Body of pancreas (tissue), 4 donors: ENCODE measurements at places on chromosomes 5 and 9.

DNA sequence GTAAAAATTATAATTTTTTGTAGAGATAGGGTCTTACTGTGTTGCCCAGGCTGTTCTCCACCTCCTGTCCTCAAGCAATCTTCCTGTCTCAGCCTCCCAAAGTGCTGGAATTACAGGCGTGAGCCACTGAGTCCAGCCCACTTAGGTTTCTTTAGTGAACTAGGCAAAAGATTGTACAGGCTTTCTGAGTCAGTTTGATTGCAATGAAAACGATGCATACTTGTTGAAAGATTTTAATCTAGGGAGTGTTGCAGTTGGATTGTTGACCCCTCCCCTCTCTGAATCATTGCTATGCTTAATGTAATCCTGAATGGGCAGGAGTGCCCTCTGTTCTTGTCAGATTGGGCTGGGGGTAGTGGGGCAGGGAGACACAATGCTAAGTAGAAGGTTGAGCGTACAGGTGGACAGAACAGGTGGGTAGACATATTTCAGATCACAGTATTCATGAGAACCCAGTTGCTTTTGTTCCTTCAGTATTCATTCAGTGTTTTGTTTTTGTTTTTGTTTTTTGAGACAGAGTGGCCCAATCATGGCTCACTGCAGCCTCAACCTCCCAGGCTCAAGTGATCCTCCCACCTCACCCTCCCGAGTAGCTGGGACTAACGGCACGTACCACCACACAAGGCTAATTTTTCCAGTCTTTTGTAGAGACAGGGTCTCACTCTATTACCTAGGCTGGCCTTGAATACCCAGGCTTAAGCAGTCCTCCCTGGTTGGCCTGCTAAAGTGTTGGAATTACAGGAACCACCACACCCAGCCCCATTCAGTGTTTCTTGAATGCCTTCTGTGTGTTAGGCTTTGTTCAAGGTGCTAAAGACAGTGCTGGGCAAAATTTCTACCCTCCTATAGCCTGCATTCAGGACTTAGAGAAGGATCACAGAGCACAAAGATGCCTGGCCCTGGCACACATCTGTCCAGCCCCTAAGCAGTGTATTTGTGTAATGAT lies 70.1 kb downstream of the KIAA1958 start:
- no peak for DNase-seq
- H3K27ac ChIP-seq = peak overlapping the region; percentile 39
- no peaks in the 10 kb centered on the region for H3K27me3 ChIP-seq
- H3K4me3 ChIP-seq = no peak overlapping the region
- no peaks in the 10 kb centered on the region for H3K36me3 ChIP-seq
- H3K4me1 ChIP-seq = peaks cover 55% of the 10 kb centered on the region

GRCh38 chr5:42285230-42285629 lies 138.0 kb upstream of the GHR start:
- H3K27me3 ChIP-seq = no peaks in the 10 kb centered on the region
- H3K4me1 ChIP-seq = no peaks in the 10 kb centered on the region
- DNase-seq = no peak
- no peak overlapping the region for H3K27ac ChIP-seq

DNA sequence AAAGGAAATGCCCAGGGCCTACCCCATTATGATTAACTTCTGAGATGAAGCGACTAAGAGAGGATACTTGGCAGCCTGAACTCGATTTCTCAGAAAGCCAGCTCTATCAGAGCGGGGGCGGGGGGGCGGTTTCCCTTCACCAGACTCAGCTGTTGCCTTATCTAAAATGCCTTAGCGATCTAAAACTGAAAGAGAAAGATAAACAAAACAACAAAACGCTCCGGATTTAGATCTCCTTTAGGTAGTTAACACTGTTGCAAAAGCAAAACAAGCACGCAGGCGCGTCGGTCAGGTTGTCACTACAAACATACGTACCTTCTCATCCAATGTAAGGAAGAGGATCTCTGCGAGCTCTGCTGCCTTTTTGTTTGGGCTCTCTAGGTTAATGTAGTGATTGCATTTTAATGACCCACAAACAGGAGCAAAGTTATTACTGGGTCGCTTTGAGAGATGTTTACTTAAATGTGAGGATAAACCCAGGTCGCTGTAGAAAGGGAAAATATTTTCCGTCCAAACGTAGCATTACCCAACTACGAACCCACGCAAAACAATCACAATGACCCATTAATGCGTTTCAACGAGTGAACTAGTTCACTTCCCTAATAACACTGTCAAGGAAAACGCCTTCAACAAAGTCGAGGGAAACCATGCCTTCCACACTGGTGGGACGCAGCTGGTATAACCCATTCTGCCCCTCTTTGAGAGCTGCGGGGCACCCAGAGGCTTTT lies 982 bp downstream of the EPB41L4A start:
- peaks cover 18% of the 10 kb centered on the region for H3K4me1 ChIP-seq
- no peaks in the 10 kb centered on the region for H3K36me3 ChIP-seq
- no peaks in the 10 kb centered on the region for H3K27me3 ChIP-seq

- no peaks in the 10 kb centered on the region for H3K27me3 ChIP-seq
- no peaks in the 10 kb centered on the region for H3K36me3 ChIP-seq
- DNase-seq = no peak
- no peaks in the 10 kb centered on the region for H3K4me1 ChIP-seq
- no peak overlapping the region for H3K4me3 ChIP-seq
- H3K27ac ChIP-seq = no peak overlapping the region
These were observed 586.4 kb downstream of the LRRC70 start for GRCh38 chr5:63164838-63165535.

DNA sequence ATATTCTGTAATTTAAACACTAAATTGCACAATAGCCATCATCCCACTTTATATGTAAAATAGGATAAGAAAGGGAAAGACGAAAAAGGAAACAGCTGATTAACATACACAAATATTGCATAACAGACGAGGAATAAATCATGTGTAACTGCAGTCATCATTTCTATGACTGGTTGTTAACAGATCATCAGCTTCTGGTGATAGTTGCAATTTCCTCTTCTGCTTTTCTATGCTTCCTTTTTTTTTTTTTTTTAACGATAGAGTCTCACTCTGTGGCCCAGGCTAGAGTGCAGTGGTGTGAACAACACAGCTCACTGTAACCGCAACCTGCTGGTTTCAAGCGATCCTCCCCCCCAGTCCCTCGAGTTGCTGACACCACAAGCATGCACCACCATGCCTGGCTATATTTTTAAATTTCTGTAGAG lies 22.5 kb upstream of the JAKMIP2 start:
- no peak overlapping the region for H3K4me3 ChIP-seq
- no peaks in the 10 kb centered on the region for H3K4me1 ChIP-seq
- H3K27ac ChIP-seq = no peak overlapping the region

DNA sequence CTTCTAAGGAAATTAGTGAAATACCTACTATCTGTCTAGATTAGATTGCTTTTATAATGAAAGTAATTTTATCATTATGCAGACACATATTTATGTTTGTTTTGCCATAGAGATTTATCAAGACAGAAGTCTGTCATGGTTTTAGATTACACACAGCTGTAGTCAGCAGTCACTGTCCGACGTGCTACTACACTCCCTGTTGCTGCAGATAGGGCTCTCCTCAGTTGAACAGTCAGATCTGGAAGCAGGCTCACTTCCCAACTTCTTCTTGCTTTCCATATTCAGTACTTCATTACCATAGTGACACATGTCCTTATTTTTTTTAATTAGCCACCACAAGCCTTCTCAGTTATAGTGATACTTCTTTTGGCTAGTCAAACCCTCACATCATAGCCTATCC lies 329.9 kb upstream of the ITGA1 start:
- H3K27ac ChIP-seq = no peak overlapping the region
- no peak overlapping the region for H3K4me3 ChIP-seq
- no peaks in the 10 kb centered on the region for H3K4me1 ChIP-seq
- DNase-seq = no peak

- no peak overlapping the region for H3K27ac ChIP-seq
- no peak overlapping the region for H3K4me3 ChIP-seq
- no peak for DNase-seq
- no peaks in the 10 kb centered on the region for H3K27me3 ChIP-seq
These were observed 98.9 kb downstream of the MAN2A1 start for GRCh38 chr5:109788596-109788995.

- no peaks in the 10 kb centered on the region for H3K4me1 ChIP-seq
- no peaks in the 10 kb centered on the region for H3K36me3 ChIP-seq
- no peaks in the 10 kb centered on the region for H3K27me3 ChIP-seq
- no peak for DNase-seq
- H3K27ac ChIP-seq = no peak overlapping the region
- no peak overlapping the region for H3K4me3 ChIP-seq
These were observed 34.1 kb downstream of the NSA2 start for GRCh38 chr5:74801197-74801596.

DNA sequence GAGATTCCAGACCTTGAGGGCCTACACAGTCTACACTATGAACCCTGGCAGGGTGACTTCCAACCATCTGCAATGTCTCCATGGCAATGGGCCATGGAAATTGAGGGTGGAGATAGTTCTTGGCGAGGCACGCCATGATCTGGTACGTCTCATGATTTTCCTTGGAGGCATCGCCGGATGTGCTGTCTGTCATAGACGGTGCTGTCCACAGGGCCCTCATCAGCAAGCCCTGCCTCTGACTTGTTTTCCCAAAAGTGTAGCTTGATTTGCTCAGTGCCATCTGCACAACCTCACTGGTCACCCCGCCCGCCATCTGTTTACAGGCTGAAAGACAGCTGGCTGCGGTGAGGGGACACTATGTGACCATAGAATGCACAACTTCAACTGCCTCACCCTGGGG lies 73.5 kb downstream of the BOD1 start:
- H3K27me3 ChIP-seq = no peaks in the 10 kb centered on the region
- no peak overlapping the region for H3K27ac ChIP-seq
- no peaks in the 10 kb centered on the region for H3K4me1 ChIP-seq
- no peak for DNase-seq

GRCh38 chr5:32810804-32811203 lies 99.7 kb downstream of the NPR3 start:
- H3K4me1 ChIP-seq = peaks cover 15% of the 10 kb centered on the region
- DNase-seq = peak; percentile 21
- no peaks in the 10 kb centered on the region for H3K27me3 ChIP-seq
- H3K36me3 ChIP-seq = no peaks in the 10 kb centered on the region
- H3K27ac ChIP-seq = no peak overlapping the region

GRCh38 chr5:38500573-38501260 lies 55.7 kb downstream of the LIFR start:
- no peaks in the 10 kb centered on the region for H3K27me3 ChIP-seq
- H3K4me1 ChIP-seq = no peaks in the 10 kb centered on the region
- H3K36me3 ChIP-seq = no peaks in the 10 kb centered on the region
- DNase-seq = no peak
- no peak overlapping the region for H3K27ac ChIP-seq

GRCh38 chr5:62403411-62404250 lies at the start of gene DIMT1:
DIMT1 (minus strand) TSS chr5:62403905; CDS start chr5:62403772, 133 bp downstream.
- H3K27ac ChIP-seq = peak within 1 kb of the TSS; percentile 77
- no peaks in the 10 kb centered on the region for H3K27me3 ChIP-seq
- H3K36me3 ChIP-seq = no peaks in the 10 kb centered on the region

DNA sequence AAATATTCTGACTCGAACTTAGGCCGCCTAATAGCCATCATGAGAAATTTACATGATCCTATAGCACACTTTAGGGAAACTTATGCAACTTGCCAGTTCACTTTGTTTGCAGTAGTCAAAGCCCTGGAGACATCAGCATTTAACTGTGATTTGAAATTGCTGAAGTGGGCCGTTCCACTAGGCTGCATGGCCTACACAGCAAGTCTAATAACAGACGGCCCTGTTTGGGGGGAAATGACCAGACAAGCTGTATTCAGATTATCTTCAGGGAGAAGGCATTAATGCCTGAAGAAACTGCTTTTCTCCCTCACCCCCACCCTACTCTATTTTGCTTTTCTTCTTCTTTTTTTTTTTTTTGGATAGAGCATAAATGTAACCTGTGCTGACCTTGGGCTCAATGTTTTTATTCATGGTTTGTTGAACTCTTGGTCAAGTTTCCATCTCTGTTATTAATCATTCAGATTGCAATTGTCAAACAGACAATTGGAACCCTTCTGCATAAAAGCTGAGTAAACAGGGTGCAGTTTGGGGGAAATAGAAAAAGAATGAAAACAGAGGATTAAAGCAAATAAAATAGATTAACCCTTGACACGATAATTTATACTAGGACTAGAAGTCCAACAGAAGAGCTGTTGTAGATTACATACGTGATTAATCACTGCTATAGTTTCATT lies 1928.2 kb upstream of the WWC1 start:
- no peaks in the 10 kb centered on the region for H3K27me3 ChIP-seq
- no peak overlapping the region for H3K4me3 ChIP-seq
- DNase-seq = no peak
- H3K27ac ChIP-seq = no peak overlapping the region
- no peaks in the 10 kb centered on the region for H3K36me3 ChIP-seq

- DNase-seq = no peak
- peaks cover 15% of the 10 kb centered on the region for H3K4me1 ChIP-seq
- no peak overlapping the region for H3K4me3 ChIP-seq
- H3K36me3 ChIP-seq = no peaks in the 10 kb centered on the region
- H3K27ac ChIP-seq = no peak overlapping the region
These were observed 242.7 kb downstream of the CETN3 start for GRCh38 chr5:90166816-90167215.

DNA sequence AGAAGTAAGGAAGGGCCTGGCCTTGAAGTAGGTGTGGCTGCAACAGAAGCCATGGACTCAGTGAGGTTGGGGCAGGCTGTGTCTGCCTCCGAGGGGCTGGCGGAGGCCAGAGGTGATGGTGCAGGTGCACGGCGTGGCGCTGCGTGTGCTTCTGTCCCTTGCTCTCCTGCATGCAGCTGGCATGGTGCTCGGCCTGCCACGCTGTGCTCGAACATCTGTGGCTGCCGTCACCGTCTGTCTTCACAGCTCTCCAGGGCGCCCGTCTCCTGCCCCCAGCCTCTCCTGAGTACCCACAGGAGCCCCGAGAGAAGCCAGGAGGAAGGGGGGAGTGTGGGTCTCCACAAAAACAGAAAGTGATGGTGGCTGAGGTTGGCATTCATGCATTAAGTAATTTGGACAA lies 193.7 kb downstream of the CACNA1B start:
- no peak overlapping the region for H3K4me3 ChIP-seq
- no peak overlapping the region for H3K27ac ChIP-seq
- no peaks in the 10 kb centered on the region for H3K4me1 ChIP-seq
- H3K36me3 ChIP-seq = no peaks in the 10 kb centered on the region
- H3K27me3 ChIP-seq = no peaks in the 10 kb centered on the region

DNA sequence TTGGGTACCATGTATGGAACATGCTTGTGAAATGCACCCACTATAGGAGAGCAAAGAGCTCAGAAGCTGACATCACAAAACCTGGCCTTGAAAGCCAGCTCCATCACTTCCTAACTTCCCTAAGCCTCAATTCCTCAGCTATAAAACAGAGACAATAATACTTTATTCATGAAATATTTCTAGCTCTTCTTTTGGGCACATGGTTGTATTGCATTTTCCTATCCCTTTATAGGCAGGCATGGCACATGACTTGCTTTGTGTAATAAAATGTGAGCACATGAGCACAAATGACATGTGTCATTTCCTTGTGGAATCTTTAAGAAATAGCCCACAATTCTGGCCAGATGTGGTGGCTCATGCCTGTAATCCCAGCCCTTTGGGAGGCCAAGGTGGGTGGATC lies 18.5 kb downstream of the ZNF366 start:
- H3K27ac ChIP-seq = no peak overlapping the region
- DNase-seq = no peak
- no peak overlapping the region for H3K4me3 ChIP-seq
- no peaks in the 10 kb centered on the region for H3K27me3 ChIP-seq
